ENCODE measurements at places on chromosomes 13 and 19.
A peak's percentile ranks its signal among the peaks of the same experiment; 100 is the strongest.

GRCh38 chr13:26476782-26477142 is 80.7 kb upstream of the WASF3 start:
- no peak for DNase-seq

- no peak for DNase-seq
These were observed 144.8 kb downstream of the DACH1 start for GRCh38 chr13:71722206-71722605.

DNA sequence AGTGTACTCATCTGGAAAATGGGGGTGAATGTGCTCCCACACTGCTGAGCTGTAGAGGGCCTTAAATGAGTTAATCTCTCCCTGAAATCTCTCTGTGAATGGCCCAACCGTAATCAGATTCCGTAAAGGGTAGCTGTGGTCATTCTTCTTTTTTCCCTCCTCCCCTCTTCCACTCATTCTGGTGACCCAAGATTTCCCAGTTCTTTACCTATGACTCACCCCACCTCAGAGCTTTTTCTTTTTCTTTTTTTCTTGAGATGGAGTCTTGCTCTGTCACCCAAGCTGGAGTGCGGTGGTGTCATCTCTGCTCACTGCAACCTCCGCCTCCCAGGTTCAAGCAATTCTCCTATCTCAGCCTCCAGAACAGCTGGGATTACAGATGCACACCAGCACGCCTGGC is 33.3 kb upstream of the MUC16 start:
- no peak for DNase-seq

DNA sequence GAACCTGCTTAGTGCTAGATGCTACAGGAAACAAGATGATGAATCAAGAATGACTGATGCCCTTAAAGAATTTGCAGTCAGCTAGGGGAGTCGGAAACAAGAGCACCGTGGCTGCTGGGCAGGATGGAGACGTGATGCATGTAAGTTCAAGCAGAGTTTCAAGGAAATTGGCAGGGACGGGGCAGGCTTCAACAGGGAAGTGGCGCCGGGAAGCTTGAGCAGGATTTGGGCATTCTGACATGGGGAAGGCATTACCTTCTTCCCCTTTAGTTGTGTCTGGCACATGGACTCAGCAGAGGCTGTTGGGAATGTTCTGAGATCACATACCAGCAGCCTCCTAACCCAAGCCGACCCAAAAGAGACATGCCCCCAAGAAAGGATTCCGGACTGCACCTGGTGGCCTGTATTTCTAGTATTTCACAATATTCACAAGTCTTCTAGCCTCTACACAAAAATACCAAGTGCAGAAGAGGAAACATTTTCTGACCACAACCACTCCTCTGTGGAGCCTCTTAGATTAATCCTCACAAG is 138.2 kb downstream of the CRYL1 start:
- DNase-seq: no peak

DNA sequence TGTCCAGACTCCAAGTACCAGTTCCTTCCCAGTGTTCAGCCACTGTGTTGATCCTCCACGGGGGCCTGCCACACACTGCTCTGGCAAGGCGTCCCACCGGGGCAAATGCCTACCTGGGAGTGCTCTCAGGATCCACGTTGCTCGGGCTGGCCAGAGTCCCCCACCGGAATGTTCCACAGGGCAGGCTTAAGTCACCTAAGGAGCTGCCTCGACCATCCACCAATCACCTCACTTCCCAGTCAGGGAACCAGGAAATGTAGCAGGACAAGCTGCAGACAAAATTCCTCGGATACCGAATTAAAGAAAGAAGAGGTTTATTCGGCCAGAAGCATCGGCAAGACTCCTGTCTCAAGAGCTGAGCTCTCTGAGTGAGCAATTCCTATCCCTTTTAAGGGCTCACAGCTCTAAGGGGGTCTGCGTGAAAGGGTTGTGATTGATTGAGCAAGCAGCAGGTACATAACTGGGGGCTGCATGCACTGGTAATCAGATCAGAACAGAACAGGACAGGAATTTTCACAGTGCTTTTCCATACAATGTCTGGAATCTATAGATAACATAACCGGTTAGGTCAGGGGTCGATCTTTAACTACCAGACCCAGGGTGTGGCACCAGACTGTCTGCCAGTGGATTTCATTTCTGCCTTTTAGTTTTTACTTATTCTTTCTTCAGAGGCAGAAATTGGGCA is 56.9 kb upstream of the EDNRB start:
- DNase-seq: no peak

DNA sequence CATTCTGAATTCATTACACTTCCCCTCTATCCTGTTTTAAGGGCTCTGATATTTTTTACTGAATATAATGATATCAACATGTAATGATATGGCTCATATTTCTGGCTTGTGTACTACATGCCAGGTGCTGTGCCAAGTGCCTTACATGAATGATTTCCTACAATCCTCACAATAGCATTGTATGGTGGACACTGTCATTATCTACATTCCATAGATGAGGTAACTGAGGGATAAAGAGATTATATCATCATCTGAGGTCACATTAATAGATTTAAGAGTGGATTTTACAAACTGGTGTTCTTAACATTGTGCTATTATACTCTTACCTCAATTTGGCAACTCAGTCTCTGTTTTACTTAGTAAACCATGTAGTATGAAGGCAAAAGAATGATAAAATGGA is 502.0 kb downstream of the LIG4 start:
- no peak for DNase-seq

GRCh38 chr13:24292481-24292880 is 16.9 kb upstream of the C1QTNF9 start:
- DNase-seq: no peak

DNA sequence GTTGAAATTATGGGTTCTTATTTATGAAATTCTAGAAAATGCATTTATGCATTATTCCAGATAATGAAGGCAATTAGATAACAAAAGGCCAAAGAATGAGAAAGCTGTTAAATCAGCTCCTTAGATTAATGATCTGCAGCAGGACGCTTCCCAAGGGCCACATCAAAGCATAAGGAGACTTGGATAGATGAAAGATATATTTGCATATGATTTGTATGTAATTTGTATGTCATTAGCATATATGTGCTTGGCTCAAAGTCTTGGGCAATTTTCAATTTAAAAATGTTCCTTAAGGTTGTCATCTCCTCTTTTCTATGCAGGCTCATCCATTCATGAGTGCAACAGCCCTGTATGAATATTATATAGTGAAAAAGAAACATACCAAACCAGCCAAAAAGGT is 126.8 kb upstream of the IRS2 start:
- DNase-seq: no peak

GRCh38 chr19:35644206-35644986 is 2.9 kb downstream of the ETV2 start:
- DNase-seq: peak; percentile 95

- DNase-seq: no peak
These were observed 12.7 kb downstream of the ZNF417 start for GRCh38 chr19:57903618-57904184.

GRCh38 chr19:5547881-5548280 is 19.9 kb downstream of the TINCR start:
- no peak for DNase-seq

DNA sequence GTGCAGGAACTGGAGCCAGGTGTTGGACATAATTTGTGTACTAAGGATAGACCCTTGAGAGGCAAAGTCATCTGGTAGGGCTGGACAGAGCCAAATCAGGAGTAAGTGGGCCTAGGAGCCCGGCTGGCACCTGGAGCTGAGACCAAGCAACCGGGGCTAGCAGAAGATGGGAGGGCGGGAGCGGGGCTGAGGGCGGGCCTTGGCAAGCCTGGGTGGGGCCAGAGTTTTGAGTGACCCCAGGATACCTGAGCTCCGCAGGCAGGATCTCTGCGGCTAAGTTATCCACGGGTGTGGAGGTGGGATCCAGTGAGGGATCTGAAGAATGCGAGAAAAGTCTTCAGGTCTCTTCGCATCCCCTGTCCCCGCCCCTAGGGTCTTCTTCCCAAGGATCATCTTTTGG is 8.2 kb downstream of the HOOK2 start:
- DNase-seq: no peak

DNA sequence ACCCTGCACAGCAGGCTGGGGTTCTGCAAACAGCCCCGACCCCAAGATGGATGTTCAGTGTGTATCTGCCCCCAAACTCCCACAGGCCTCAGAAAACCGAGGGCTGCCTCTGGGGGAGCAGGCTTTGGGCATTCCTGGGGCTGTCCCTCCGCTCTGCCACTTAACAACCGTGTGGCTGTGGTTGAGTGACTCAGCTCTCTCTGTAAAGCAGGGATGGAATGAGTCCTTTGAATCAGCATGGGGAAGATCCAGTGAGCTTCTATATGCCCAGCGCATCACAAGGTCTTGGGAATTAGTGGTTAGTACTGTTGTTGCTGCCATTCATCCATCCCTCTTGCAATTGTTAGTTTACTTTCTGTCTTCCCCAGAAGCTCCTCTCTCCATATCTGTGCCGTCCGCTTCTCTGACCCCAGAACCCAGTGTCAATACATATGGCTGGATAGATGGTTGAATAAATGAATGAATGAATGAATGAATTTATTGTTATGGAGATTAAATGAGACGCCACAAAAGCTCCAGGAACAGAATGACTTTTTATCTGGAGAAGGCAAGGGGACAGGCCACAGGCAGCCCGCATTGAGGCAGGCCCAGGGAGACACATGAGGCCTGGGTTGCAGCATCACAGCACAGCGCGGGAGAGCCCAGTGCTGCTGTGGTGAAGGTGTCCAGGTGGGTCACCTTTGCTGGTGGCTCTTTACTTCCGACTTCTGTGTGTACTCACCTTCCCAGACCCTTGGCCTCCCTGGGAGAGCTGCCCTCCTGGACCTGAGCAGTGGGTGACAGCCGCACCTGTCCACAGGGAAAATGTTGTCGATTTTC is 89.2 kb downstream of the RGCC start:
- DNase-seq: no peak

DNA sequence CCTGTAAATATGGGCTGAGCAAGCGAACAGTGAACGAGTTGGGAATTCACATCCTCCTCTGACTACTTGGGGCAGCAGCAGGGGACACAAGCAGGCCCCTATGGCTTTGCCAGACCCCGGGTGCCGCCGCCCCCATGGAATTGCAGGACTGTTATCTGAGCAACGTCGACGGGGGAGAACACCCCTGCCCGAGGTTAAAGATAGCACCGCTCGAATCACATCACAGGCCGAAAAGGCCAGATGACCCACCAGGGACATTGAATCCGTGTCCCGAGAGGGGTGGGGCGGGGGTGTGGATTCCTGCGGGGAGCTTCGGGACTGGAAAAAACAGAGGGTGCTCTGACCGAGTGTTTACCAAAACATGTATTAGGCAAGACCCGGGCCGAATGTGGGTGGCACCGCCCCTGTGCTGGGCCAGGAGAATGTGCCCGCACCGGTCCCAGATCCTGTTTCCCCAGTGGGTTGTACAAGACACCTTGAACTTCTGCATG is 9.1 kb downstream of the FEM1A start:
- no peak for DNase-seq

DNA sequence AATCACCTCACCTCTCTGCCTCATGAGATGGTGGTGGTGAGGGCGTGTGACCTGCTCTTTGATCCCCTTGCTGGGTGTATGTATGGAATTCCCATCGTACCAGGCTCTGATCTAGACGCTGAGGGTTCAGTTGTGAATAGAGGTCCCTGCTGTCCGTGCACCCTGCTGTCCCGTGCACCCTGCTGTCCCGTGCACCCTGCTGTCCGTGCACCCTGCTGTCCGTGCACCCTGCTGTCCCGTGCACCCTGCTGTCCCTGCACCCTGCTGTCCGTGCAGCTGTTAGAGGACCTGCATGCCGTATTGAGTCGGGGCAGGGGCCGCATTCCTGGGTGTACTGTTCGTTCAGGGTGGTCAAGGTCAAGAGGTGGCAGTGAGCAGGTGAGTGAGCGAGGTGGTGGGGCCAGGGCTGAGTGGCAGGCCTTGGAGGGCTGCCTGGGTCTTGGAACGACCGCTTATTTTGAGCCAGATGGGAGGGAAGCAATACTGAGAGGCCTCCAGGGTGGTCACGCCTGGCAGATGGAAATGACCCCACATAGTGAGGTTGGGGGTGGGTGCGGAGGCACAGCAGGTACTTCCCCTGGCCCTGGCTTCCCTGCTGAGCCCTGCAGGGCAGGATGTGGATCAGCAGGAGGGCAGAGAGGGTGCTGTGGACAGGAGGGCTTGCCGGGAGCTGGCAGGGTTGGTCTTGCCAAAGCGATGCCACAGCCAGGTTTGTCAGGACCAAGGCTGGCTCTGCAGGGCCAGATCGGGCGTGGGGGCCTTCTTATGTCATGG is 4.6 kb upstream of the EPN1 start:
- no peak for DNase-seq

- DNase-seq: no peak
These were observed 48.9 kb upstream of the PABPC3 start for GRCh38 chr13:25046985-25047511.

- no peak for DNase-seq
These were observed 1.6 kb downstream of the LSM7 start for GRCh38 chr19:2326699-2327360.

GRCh38 chr13:113990321-113990837 is 16.5 kb upstream of the C13orf46 start:
- DNase-seq: no peak

DNA sequence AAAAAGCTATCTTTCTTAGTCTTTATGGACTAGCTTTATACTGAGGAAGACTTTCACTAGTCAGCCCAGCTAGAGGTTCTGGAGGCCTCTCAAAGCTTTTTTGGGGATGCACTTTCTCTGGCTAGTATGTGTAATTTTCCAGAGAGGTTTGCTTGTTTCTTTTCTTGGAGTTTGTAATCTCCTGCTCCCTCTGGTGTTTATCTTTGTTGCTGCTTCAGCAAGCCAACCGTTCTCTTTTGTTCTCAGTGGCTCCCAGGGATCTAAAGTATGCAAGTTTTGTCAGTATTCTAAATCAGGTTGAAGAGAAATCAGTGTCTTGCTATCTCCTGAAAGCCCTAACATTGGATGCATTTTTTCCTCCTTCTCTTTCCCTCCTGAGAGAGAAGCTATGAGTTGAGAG is 121.1 kb upstream of the MYO16 start:
- no peak for DNase-seq

DNA sequence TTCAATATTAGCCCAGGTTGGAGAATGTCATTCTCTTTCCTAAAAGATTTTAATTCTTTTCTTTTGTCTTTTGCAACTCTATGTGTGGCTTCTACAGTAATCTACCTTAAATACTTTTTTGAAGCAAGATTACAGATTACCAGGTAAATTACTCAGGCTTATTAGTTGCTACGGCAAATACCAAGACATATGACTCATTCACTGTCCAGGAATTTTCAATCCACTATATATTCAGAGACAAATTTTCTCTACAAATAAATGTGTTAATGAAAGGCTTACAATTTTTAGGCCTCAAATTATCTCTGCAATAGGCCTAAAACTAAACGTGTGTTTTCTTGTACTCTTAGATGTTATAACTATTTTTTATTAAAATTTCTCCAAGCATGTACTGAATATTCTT is 631.3 kb downstream of the DIAPH3 start:
- DNase-seq: no peak

DNA sequence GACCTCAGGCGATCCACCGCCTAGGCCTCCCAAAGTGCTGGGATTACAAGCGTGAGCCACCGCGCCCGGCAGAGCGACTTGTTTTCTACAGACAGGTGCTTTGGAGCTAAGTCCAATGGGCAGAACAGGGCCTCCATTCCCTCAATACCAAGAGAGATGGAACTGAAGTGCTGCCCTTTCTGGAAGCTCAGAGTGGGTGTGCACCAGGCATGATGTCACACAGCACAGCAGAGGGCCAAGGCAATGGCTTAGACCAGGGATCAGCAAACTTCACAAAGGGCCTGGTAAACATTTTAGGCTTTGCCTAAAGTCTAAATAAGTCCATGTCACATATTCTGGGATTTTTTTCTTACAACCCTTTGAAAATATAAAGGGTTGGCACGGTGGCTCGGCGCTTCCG is 21.3 kb downstream of the TLE6 start:
- DNase-seq: no peak

- no peak for DNase-seq
These were observed 2.6 kb downstream of the BBC3 start for GRCh38 chr19:47228168-47228936.

GRCh38 chr13:19985219-19985556 is 26.7 kb downstream of the ZMYM2 start:
- no peak for DNase-seq
